ENCODE measurements at places on chromosomes 11 and 22.

GRCh38 chr11:409600-410483, 5.0 kb downstream of the SIGIRR start:
- DNase-seq, result no peak

- DNase-seq, result no peak
Observed at GRCh38 chr22:37353839-37354238, 71.5 kb downstream of the CYTH4 start.

GRCh38 chr22:22948651-22949571, 61.3 kb downstream of the IGLL5 start:
- no peak for DNase-seq

DNA sequence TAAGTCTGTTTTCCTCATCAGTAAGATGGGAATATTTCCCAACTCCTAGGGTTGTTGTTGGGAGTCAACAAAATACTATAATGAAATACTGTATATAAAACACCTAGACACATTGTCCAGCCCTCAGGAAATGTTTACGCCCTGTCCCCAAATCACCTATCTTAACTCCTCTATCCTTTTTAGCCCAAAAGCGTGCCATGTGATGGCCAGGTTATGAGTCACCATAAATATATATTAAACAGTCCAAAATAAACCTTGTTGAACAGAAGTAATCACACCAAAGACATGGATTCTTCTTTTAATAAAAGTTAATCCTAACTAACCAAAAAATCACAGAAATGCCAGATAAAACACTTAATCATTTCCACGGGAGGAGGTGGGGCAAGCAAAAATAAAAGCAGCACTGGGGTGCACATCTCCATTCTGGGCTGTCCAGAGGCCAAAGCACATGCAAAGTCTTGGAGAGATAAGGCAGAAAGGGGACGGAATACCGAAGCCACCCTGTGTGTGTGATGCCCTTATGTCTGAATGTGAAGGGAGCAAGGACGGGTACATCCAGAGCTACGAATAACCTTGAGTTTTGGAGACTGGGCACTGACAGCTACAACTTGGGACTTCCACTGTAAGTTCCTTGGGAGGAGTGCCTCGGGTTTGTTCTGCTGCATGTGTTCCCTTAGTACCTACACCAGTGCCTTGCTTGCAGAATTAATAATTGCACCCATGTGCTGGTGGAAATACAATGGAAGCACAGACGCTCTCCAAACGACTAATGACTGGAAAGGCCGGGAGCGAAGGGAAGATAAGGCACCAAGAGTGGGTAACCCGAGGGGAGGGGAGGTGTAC, 1.1 kb downstream of the OSBP start:
- no peak for DNase-seq

DNA sequence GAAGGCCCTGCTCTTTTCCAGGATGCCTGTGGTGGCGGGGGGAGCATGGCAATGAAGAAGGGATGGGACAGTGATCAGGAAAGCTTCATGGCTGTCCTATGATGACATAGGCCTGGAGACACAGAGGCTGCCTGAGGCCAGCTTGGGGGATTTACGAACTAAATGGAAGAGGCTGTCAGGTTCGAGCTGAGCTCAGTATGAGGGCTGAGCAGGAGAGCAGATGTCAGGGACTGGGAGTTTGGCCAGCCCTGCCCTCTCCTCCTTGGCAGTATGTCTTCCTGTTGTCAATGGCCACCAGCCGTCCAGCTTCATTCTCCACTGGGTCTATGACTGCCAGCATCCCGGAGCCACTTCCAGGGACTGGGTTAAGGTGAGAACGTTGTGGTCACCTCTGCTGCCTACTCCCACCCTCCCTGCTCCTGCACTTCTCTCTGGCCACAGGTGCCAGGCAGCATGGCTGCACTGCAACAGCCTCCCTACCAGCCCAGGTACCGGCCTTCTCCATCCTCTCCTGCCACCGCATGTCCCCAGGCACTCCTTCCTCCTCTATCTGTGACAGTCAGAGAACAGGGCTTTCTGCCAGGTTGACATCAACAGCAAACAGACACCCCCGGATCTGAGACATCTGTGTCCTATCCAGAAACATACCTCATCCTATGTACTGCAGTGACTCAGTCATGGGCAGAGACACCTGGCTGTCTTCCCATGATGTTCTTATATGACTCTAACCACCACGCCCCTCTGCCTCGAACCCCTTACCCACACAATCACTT, 75.1 kb downstream of the KIRREL3 start:
- no peak for DNase-seq

GRCh38 chr11:93492464-93493251, 50.5 kb downstream of the SMCO4 start:
- no peak for DNase-seq

DNA sequence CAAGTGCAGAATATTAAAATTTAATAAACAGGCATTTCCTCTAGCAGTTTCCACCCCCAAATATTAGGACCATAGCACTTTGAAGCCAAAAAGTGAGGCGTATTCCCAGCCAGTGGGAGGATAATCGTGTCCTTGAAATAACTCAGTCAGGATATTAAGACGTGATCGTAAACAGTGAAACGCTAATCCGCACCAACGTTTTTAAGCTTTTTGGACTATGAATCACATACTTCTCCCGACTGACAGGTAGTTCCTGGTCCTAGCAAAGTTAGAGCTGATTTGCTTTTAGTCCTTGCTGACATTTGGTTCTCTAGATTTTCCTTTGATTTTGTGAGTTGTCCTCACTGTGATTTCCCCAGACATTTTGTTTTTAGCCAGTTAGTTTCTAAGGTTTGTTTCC, 197.1 kb upstream of the ARHGAP20 start:
- DNase-seq, result no peak

DNA sequence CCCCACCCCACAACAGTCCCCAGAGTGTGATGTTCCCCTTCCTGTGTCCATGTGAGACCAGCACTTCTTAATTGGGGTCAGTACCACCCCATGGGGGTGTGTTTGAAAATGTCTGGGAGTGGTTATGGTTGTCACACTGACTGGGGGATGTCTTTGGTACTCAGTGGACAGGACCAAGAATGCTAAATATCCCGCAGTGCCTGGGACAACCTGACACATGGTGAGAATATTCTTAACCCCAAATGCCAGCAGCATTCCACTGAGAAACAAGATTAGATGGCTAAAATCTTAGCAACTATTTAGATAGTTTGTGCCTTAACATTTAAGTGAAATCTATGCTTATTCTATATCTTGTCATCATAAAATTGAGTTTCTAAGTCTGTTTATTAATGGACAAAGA, 177.5 kb upstream of the ZBED5 start:
- no peak for DNase-seq
